ENCODE measurements at places on chromosomes 7 and 10.

DNA sequence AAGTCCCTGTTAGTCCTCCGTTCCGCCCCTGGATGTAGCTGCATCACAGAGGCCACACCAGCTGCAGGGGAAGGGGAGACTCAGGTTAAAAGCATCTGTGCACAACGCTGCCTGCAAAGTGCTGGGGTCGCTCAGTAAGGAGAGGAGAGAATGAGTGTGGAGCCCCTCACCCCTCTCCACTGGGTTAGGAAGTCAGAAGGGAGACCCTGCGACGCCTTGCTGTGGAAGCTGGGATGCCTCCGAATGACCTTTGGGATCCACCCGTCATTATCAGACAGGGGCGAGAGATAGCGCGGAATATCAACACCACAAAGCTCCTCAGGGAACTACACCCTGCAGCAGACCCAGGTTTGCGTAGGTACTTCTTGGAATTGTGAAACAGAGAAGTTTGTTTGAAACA lies 167.7 kb upstream of the SHH start:
- DNase-seq: no peak

DNA sequence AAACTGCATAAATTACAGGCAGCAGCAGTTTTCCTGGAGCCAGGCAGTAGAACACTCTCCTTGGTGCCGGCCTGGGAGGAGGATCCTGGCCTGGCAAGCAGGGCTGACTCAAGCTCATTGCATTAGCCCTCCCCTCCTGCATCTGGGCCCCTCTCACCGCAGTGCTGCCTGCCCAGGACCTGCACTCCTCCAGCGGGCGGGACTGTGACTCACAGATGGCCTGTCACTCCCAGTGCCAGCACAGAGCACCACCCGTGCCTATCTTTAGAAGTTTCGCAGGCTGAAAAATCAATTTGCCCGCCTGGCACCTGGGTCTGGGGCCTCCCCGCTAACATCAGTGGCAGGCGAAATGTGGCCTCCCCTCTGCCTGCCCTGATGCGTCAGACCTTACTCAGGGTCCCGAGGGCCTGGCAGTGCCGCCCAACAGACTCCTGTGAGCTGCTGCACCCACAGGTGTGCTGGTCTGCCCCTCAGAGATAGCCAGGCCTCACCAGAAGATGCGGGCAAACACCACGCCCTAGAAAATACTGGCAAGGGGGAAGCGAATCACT lies 123.8 kb downstream of the KCNMA1 start:
- DNase-seq: no peak

DNA sequence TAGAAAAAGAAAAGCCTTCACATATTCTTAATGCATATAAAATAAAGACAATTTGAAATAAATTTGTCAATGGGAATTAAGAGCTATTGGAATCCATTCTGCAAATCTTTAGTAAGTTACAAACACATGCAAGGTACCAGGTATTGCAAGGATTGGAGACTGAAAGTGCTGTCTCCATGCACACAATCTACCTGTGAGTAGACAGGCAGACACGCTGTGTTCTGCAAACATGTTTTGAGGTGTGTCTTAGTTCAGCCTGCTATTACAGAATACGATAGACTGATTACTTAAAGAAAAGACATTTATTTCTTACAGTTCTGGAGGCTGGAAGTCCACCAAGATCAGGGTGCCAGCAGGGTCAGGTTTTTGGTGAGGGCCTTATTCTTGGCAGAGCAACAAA lies 10.0 kb downstream of the NMT2 start:
- DNase-seq: no peak

DNA sequence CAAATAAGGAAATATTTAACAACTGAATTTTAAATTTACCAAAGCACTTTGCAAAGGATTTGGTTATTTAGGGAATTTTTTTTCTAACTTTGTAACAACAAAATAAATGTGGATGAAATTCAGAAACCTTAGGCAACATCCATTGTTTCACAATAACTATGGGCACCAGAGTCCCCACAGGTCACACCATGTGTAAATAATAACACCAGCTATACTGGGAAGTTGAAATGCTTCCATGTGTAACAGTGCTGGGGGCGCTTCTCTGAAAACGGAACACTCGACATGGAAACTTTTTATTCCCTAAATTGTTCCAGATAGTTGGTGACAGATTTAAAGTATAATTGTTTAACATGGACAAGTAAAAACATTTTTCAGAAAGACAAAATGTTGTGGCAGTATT lies 818.6 kb downstream of the TNS3 start:
- no peak for DNase-seq

- DNase-seq: no peak
Observed at GRCh38 chr10:9427209-9427608, 1372.7 kb downstream of the GATA3 start.

DNA sequence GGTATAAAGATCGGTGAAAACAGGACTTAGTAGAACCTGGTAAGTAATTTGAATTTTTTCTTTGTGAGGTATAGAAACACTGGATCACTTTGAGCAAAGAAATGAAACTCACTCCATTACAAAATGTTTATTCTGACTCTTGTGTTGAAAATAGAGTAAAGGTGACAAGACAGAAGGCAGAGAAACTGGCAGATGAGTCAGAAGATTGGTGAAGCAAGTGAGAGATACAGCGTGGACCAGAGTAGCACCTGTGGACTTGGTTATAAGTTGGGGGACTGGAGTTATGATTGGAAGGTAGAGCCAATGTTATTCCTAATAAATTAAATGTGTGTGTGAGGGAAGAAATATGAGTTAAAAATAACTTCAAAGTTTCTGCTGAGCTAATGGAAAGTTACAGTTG lies 620.9 kb downstream of the ZWINT start:
- DNase-seq: no peak

DNA sequence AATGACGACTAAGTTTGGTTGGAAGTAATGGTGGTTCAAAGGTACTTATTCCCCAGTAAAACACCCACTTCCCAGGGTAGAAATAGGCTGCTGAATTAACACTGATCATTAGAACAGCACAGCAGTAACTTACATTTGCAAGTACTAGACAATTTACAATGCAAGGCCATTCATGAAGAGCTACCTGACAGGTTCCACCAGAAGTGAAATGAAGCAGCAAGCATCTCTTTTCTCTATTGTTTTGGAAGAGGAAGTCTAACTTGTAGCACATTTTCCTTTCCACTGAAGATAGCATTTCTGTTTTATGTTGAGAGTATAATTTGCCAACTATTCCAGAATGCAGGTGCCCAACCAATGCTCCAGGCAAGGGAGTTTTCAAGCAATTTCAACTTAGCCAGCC lies 145.9 kb downstream of the CREB5 start:
- DNase-seq: no peak
